ENCODE measurements at places on chromosomes 12 and 14. TPM values are rescaled to one million over a fixed set of nuclear protein-coding genes. Genes with fewer than 3 reads are reported as not detected.

DNA sequence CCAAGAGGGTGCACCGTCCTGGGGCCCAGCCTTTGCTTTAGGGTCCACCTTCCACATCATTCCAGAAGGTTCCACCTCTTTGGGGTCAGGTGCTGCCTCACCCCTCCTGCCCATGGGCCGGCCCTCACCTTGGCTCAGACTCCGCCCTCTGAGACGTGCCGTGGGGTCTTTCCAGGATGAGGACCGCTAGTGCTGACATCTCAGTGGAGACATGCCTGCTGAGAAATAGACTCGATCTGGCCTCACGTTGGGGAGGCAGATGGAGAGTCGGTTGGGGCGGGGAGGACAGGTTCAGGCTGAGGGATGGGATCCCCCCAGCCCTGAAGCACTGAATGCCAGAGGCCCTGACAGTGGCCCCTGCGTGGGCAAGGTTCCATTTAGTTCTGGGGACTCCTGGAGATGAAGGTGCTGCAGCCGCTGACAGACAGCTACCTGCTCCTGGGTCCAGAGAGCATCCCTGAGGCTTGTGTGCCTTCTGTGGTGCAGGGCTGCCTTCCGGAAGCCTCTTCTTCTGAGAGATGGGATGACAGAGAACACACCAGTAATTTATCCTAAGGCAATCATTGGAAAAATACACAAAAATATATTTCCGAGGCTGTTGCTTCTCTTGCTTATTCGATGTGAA lies 185.3 kb downstream of the KIF26A start:
- DNase-seq: no peak

DNA sequence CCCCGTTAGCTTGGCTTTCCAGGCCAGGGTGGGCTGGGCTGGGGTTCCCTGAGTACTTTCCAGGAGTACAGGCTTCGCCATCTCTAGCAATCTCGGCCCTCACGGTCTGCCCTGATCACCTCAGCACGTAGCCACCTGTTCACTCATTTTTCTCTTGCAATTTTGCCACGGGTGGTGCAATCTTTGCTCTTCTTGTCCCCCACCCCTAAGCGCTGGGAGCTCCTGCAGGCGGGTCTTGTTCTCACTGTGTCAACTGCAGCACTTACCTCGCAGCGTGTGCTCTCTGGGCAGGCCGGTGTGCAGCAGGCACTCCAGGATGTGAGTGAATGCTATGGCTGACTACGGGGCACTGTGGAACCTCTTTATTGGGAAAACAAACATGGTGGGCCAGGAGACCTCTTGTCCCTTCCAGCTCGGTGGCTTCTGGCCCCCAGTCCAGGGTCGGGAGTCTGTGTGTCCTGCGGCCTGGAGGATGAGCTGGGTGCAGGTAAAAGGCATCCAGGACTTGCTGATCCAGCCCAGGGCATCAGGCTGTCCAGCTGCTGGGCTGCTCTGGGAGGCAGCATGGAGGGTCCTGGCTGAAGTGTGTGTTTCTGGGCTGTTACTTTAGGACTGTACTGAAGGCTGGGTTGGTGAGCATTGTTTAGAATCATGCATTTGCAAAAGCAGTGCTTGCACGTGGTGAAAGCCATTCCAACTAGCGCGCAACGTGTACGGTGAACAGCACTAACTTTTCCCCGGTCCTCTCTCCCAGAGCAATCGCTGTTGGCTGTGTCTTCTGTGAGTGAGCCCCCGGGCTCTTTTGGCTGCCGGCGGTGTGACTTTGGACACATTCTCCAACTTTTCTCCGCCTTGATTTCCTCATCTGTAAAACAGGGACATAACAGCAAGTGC lies 1.5 kb upstream of the ULK1 start:
- DNase-seq: no peak

DNA sequence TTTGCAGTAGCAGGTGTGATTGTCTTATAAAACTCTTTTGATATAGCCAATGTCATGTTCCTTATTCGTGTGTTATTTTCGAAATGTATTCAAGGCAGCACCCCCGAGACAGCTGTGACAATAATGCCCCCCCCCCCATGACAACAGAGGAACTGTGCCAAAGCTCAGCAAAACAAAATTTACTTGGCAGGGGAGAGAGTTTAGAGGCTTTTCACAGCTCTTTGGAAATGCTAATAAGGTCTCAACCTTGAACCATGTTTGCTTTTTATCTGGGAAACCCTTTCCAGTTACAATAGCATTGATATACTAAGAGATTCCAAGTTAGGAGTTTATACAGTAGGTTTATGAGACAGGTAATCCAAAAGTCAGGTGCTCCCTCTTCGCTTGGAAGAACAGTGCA lies 56.4 kb upstream of the USP44 start:
- no peak for DNase-seq

GRCh38 chr12:59873136-59873535 lies 277.3 kb downstream of the SLC16A7 start:
- no peak for DNase-seq

DNA sequence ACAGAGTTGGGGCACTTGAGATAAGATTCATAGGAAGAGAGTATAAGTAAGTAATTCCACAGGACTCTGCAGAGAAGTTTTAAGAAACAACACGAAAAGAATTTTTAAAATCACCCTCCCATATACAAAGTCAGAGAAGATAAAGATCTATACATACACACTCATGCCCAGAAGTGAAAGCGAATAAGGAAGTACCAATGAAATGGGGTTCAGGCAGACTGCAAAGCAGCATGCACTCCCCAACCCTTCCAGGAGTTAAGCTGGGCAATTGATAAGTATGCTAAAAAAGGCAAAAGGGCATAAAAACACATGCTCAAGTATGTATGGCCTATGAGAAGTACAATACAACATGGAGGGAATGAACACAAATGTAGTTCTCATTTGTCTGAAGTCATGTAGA lies 246.2 kb upstream of the GRIP1 start:
- no peak for DNase-seq

DNA sequence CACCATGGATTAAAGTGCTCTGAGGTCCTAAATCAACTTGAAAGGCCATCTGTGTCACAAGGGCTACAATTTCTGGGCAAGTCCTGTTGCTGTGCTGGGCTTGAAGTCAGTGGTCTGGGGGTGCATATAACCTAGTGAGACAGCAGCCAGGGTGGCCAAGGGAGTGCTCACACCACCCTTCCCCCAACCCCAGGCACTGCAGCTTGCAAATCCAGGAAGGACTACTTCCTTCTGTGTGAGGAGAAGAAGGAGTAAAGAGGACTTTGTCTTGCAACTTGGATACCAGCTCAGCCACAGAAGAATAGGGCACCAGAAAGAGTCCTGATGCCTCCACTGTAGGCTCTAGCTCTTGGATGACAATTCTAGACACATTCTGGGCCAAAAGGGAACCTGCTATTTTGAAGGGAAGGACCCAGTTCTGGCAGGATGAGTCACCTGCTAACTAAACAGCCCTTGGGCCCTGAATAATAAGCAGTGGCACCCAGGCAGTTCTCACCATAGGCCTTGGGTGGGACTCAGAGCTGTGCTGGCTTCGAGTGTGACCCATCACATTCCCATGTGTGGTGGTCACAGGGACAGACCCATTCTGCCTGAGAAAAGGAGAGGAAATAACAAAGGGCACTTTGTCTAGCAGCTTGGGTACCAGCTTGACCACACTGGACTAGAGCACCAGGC lies 32.6 kb upstream of the DHRS7 start:
- DNase-seq: no peak

The IGF1 gene
- polyA plus RNA-seq: 5.2 TPM

- DNase-seq: no peak
These were observed 56.5 kb upstream of the BCAT1 start for GRCh38 chr12:25005376-25005775.

GRCh38 chr12:131716282-131716681 lies 5.4 kb downstream of the SFSWAP start:
- DNase-seq: no peak

DNA sequence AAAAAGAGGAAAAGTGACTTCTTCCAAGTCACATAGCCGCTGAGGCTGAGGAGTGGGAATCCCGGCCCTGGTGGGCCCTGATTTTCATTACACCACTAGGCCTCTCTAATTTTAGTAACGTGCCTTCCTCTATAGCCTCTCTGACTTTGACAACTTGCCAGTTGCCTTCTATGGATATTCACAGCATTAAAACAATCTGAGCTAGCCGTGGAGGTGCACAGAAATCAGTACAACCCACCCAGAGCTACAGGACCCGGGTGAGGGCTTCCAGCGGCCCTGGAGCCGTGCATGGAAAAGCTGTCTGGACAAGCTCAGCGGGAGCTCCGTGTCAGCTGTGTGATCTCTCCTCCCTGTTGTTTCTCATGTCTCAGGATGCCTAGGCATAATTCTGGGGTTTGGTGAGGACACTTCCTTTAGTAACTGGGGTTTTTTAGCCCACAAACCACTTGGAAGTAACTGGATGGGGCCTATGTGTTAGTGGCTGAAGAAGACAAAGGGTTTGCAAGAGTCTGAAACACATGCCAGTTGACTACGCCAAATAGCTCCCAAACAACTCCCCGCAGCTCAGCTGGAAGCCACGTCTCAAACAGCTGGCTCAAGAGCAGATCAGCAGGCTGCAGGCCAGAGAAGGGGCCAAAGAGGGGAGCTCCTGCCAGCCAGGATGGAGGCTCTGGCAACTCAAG lies 53.0 kb downstream of the SSH1 start:
- DNase-seq: no peak

DNA sequence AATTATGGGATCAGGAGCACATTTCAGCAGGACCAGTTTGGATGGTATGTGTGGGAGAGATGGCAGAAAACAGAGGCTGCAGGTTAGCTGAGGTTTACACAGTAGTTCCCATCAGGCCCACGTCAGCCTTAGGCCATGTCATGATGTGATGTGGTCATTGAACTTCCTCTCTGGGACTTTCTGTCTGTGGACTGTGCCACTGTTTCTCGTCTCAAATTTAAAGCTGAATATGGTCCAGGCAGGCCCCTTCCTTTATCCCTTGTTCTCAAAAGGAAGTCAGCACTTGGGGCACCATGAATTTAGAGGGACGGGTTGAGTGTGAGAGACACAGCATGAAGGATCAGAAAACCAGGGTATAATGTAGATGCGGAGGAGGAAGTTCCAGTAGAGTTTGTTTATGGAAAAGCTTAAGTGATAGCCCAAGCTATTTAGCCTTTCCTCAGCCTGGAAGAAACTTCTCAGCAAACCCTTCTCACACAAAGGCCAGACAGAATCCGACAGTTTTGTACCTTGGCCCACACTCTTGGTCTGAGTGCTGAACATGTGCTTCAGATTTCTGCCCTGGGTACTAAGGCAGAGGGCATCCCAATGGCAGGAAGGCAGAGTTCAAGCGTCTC lies 3.6 kb upstream of the IGFBP6 start:
- DNase-seq: no peak

- DNase-seq: no peak
These were observed 281.9 kb downstream of the DPF3 start for GRCh38 chr14:72612041-72612440.
